ENCODE measurements at places on chromosomes 11 and 22.

DNA sequence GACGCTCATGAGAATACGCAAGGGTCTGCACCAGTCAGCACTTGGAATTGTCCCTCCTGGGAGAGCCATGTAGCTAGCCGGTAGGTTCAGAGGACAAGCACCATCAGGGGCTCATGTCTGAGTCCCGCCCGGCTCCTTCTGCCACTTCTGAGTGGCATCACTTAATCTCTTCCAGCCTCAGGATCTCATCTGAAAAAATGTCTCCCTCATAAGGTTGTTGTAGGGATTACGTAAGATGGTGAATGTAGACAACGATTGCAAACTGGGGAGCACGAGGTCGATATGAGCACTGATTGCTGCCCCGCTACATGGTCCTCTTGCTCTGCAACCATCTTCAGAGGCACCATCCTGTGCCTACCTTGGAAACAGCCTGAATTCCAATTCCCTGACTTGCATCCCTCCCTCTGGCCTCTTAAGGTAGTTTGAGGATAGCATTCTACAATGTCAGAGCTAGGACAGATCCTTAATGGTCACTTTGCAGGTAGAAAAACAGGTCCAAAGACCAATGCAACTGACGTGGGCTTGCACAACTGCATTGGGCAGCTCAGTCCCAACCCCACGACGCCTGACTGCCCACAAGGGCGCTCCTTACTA lies 115.8 kb upstream of the TMEM45B start:
- no peak for ATAC-seq

DNA sequence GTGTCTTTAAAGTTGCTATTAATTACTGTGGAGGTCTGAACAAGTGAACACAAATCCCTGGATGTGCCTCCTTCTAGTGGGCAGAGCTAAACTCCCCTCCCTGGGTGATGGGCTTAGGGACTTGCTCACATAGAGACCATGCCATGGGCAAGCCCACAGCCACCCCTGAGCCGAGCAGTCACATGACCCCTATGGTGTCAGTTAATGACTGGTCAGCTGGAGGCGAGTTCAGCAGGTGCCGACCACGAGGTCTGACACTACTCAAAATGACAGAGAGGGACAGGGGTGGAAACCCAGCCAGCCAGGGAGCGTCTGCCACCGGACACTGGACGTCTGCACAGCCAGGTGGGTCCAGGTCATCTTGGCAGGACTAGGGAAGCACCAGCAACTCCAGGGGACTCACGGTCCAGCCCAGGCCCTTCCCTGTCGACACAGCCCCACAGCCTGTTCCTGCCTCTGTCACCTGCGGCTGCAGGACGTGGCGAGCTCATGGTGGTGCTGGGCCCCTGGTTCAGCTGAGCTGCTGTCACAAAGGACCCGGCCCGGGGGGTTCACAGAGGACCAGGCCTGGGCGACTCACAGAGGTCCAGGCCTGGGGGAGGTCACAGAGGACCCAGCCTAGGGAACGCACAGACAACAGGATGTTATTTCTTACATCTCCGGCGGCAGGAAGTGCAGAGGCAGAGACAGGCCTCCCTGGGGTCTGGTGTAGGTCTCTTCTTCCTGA lies 135.0 kb downstream of the BRD1 start:
- no peak for ATAC-seq

GRCh38 chr11:5547982-5548381 lies 358 bp downstream of the OR52H1 start:
- no peak for ATAC-seq

GRCh38 chr11:96307776-96308140 lies 35.2 kb downstream of the MAML2 start:
- no peak for ATAC-seq

DNA sequence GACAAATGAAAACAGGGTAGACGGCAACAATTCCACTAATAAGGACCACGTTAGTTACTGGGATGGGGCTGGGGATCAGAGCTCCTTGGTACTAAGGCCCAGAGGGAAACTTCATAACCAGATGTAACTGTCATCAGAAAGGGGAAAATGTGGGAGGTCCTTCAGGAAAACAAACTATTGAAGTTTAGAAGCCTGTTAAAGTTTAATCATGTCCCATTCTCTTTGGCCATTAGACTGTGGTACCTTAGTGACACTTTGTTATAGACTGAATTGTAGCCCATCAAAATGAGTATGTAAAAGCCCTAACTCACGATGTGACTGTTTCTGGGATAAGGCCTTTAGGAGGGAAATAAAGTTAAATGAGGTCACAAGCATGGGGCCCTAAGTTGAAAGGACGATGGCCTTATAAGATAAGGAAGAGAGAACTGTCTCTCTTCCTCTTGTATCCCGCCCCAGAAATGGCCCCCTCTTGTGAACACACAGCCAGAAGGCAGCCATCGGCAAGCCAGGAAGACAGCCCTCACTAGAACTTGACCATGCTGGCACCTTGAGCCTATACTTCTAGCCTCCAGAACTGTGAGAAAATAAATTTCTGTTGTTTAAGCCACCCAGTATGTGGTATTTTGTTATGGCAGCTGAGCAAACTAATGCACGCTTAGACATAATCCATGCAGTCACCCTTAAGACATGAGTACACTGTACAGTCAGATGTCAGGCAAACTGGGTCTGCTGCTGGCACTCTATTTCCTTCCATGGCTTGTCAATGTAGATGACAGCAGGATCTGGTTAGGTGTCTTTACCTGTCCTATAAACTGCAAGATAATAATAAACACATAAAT lies 26.9 kb upstream of the USP47 start:
- ATAC-seq, result no peak

DNA sequence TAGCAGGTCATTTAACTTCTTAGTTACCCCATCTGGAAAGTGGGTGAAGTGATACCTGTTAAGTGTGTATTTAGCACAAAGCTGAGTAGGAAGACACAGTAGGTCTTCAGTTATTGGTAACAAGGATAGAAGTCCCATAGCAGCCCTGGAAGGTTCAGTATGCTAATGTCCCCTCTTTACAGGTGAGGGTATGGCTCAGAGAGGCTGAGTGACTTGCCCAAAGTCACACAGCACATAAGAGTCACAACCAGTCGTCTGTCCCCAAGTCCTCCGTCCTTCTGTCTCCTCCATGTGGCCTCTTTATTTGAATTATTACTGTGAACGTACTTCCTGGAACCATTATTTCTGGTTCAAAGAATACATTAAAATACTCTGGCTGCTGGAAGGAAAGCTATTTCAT lies 10.5 kb downstream of the ASPHD2 start:
- no peak for ATAC-seq

- no peak for ATAC-seq
These were observed 75.3 kb downstream of the KCNQ1 start for GRCh38 chr11:2519862-2520735.

- no peak for ATAC-seq
These were observed 453.6 kb downstream of the TMEM135 start for GRCh38 chr11:87491381-87491780.

- ATAC-seq, result no peak
These were observed 157.5 kb downstream of the WNT11 start for GRCh38 chr11:76048763-76049162.

GRCh38 chr11:30432178-30432577 lies 109.3 kb downstream of the ARL14EP start:
- no peak for ATAC-seq

- no peak for ATAC-seq
These were observed 17.2 kb upstream of the UVRAG start for GRCh38 chr11:75797792-75798191.

DNA sequence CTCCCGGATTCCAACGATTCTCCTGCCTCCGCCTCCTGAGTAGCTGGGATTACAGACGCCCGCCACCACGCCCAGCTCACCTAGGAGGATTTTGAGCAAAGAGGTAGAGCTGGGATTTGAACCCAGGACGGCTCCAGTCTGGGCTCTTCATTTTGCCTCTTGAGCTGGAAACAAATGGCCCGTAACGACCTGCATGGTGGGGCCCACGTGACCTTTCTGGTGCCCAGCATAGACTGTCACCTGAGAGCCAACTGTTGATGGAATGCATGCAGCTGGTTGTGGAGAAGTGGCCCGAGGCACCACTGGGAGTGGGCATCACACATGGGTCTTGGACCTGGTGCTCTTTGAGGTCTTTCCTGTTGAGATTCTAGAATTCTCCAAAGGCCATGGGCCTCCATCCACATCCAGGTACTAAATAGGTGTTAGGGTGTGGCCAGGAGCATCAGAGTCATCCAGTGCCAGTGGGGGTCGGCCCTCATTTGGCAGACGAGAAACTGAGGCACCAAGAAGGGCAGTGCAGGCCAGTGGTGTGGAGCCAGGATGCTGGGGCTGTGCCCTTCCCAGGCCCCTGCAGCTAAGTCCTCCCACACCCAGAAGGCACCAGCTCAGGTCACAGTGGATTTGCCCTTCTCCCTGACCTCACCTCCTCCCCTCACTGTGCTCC lies 3.9 kb downstream of the ATF4 start:
- ATAC-seq, result no peak

DNA sequence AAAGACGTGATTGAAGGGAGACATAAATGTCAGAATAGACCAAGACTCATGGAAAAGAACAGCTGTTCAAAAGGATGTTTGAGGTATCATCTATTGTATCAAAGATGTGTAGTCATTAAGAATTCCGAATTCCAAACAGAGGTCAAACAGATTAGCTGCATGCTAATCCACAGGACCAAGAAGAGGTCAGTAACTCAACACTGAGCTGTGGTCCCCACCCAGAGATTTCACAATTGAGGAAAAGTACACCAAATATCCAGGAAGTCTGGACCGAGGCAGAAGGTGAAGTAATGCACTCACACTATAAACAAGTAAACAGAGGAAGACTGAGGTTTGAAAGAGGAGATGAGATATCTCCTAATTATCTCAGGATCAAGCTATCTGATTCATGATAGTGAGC lies 29.6 kb upstream of the OR5P2 start:
- ATAC-seq, result no peak

DNA sequence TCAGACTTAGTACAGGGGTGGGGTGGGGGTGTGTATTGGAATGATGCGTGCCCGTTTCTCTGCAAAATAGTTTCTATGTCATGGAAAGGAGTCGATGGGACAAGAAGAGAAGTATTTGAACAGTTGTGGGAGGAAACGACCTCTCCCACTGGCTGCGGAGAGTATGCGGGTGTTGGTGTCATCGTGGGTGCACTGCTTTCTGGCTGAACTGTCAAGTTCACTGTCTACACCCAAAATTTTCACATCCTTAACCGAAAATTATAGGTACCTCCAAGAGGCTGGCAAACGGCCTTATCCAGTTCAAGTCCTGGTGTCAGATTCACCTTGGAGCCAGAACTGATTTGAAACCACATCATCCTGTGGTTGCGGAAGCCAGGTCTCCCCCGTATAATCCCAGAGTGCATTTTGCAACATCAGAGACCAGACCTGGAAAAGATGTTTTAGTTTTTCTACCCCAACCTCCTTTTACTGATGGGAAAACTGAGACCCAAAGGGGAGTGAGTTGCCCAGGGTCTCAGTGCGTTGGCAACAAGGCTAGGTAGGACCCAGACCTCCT lies 497 bp upstream of the SSRP1 start:
- no peak for ATAC-seq

DNA sequence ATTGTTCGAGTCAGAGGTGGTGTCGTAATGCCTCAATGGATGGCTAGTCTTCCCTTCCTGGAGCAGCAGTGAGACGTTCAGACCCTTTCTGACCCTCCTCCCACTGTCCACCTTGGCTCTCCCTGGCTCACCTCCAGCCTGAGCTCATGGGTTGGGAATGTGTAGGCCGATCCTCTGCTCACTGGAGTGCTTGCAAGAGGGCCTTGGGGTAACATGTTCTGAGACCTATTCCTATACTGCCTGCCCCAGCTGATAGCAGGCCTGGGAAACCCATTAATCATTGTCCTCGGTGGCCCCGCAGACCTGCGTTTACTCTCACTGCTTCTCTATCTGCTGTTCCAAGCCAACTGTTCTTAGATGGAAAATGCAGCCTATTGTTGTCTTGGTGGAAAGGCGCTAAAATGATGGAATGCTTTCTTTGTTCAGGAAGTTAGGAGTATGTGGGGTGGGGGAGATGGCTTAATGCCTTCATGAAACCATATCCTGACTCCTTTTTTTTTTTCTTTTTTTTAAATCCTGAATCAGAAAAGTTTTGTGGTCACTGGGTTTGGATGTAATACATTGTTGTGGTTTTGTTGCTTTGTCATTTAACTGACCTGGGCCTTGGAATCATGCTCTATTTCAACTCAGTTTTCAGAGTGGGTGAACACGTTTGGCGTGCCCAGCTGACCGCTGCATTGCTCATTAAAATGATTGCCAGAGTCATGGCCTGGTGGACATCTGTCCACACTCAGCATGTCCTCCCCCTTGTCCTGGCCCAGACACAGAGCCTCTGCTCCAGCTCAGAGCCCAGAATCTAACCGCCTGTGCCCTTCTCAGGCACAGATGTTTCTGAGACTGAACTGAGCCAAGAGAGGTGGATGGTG lies 72.5 kb downstream of the MICAL2 start:
- ATAC-seq, result no peak

DNA sequence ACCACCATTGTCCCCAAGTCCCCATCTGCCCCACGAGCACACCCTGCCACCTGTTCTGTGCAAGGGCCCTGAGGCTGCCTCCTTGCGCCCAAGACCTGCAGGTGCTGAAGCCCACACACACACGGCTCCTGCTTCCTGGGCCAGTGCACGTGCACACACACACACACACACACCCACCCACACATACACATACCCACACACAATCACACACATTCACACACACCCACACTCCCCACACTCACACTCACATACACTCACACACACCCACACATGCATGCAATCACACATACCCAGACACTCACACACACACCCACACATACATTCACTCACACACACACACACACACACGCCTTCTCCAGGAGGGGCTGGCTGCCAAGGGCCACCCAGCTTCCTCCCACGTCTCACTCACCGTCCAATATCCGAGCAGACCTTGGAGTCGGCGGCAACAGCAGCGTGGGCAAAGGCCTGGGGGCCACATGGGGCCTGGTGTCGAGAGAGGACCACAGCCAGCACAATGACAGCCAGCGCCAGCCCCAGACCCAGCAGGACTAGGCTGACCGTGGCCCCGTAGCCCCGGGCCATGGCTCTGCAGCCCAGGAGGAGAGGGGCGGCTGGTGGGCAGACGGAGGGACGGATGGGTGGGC lies 616 bp downstream of the GGT5 start:
- ATAC-seq, result no peak

GRCh38 chr11:126815111-126815510 lies 185.5 kb downstream of the KIRREL3 start:
- ATAC-seq, result no peak

GRCh38 chr11:4782454-4782853 lies 12.7 kb upstream of the OR51F1 start:
- no peak for ATAC-seq

DNA sequence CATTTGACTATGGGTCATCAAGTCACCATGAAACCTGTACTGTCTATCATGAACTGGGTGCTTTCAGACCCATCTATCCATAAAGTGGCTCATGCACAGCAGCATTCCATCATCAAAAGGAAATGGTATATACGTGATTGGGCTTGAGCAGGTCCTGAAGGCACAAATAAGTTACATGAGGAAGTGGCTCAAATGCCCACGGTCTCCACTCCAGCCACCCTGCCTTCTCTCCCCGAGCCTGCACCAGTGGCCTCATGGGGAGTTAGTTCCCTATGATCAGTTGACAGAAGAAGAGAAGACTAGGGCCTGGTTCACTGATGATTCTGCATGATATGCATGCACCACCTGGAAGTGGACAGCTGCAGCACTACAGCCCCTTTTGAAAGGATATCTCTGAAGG lies 312.5 kb downstream of the TENM4 start:
- ATAC-seq, result no peak

Data from stimulated activated memory B cell treated with anti-CD40 and anti-IgM and Interleukin-4, amounts not matched to agents 10 μg/mL and 1 μg/mL and 100 μg/mL, for 72 hours (primary cell).